T-helper 1 cell treated with Interleukin-12 subunit alpha and Interleukin-12 subunit beta and Interleukin-4 antibody, amounts not matched to agents 30 ng/mL and 1 ng/mL, for 36 hours (primary cell): ENCODE measurements at places on chromosomes 11 and 22. TPM values are rescaled to one million over a fixed set of nuclear protein-coding genes. Genes with fewer than 3 reads are reported as not detected.

NAALADL1 gene
- 14.1 and 14.4 TPM in 2 replicates for total RNA-seq

MUC6 gene
- total RNA-seq = not detected in 2 replicates

IL17REL gene
- total RNA-seq = 0.07 TPM in 1 of 2 replicates, not detected in the other

STK33 gene
- total RNA-seq = 0.66 and 1.4 TPM in 2 replicates

SNAP29 gene
- 32.8 and 34.2 TPM in 2 replicates for total RNA-seq

TECTA gene
- total RNA-seq = 0.29 and 0.32 TPM in 2 replicates

DTX4 gene
- 0.12 and 0.15 TPM in 2 replicates for total RNA-seq

SHANK2 gene
- total RNA-seq = not detected in 2 replicates

FOXR1 gene
- total RNA-seq = not detected in 2 replicates

GRIK4 gene
- not detected in 2 replicates for total RNA-seq

CD82 gene
- total RNA-seq = 475 and 482 TPM in 2 replicates

NXPE4 gene
- not detected in 2 replicates for total RNA-seq
